T-helper 22 cell (primary cell): ENCODE measurements at places on chromosomes 13 and 19.

DNA sequence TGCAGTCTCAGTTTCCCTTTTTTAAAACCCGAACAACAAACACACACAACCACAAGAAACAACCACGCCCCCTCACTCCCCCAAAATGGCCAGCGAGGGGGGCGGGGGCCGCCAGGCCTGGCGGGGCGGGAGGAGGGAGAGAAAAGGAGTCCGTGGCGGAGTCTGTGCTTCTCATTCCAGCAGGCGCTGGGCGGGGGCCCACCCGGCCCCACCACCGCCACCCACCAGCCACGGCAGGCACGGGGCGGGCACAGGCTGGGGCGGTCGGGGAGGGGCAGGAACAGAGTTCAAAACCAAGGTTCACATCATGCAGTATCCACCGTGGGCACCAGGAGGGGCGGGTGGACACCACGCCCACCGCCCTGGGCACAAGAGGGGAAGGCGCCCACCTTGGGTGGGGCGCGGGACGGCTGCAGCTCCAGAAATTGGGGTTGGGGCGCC, 12.9 kb downstream of the DPF1 start:
- no peak for DNase-seq

DNA sequence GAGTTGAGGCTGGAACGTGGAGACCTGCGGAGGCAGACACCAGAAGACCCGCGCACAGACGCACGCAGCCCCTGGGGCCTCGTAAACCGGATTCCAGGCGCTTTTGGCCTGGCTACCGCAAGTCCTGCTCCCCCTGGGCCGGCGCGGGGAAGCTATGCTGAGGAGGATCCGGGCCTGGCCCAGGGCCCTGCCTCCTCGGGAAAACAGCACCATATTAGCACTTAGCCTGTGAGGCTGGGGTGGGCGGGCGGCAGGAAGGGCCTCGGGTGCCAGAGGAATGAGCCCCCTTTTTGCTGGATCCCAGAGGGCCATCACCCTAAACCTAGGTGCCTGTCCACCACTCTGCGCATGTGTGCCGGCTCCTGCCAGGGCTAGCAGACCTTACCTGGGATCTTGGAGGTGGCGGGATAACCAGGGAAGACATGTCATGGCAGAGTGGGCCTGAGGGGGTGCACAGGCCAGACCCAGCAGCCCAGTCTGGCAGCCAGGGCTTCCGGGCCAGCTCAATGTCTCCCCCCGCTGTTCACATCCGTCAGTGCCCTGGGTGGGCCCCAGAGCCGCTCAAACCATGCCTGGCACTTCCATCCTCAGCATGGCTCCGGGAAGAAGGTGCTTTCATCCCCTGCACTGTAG, 7.3 kb downstream of the ELOF1 start:
- no peak for DNase-seq

DNA sequence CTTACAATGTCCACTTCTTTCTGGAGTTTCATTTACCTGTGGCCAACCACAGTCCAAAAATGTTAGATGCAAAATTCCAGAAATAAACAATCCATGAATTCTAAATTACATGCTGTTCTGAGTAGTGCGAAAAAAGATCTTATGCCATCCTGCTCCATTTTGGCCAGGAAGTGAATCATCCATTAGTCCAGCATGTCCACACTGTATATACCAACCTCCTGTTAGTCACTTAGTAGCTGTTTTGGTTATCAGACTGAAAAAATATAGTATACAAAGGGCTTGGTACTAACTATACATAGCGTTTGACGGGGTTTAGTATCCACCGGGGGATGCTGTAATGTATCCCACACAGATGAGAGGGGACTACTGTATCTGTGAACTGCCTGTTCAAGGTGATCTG, 618.0 kb upstream of the ARGLU1 start:
- DNase-seq, result no peak

GRCh38 chr13:84192125-84192524, 309.9 kb upstream of the SLITRK1 start:
- no peak for DNase-seq

DNA sequence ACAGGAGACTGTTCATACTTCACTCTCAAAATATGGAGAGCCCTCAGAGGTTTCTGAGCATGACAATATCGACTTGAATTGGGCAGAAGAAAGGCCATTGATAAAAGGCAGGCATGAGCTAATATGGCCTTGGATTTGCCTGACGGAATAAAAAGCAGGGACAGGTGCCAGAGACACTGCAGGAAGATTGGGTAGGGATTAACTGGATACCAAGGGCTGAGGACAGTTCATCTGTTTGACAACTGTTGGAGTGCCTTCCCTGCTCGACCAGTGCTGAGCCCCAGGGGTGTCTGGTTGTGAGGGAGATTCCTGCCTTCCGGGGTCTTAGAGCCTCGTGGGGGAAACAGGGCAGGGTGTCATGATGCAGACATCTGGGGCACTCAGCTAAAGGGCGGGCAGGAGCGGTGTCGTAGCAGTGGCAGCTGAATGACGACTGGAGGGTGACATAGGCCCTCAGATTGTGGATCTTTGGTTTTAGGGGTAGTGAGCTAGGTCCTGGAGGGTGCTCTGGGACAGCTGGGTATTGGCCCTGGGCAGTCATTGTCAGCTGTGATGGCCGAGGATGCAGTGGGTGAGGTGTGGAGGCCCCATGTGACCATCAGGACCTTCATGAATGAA, 12.3 kb downstream of the GATAD2A start:
- no peak for DNase-seq

GRCh38 chr13:34250151-34250670, 432.3 kb downstream of the RFC3 start:
- DNase-seq, result no peak

GRCh38 chr13:35723053-35723461, 246.6 kb upstream of the MAB21L1 start:
- no peak for DNase-seq

- DNase-seq, result no peak
Observed at GRCh38 chr13:21986602-21987001, 315.7 kb downstream of the FGF9 start.

DNA sequence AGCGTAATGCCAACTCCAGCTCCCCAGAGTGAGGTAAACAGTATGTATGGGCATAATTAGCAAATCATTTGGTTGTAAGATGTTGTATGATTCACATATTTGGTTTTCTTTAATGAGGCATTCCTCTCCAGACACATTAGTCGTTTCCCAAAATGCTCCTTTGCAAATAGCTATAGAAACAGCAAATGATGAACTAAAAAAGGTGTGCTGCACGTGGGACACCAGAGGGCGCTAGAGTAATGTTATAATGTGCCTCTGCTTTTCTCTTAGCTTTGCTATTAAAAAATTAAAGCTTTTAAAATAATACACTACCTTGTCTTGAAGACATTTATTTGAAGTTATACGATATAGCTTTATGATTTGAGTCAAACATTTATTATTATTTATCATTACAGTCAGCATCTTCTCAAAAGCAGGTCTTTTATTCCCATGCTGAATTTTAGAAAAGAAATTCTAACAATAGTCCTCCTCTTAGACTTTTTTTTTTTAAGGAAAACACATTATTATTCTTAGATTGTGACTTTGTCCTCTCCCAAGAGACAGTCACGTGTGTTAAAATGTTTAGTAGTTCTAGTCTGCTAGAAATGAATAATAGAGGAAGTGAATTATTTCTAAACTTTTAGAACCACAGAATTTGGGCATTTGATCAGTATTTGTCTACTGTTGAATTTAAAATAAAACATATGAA, 121.6 kb upstream of the FRY start:
- peak; percentile 25 for DNase-seq

DNA sequence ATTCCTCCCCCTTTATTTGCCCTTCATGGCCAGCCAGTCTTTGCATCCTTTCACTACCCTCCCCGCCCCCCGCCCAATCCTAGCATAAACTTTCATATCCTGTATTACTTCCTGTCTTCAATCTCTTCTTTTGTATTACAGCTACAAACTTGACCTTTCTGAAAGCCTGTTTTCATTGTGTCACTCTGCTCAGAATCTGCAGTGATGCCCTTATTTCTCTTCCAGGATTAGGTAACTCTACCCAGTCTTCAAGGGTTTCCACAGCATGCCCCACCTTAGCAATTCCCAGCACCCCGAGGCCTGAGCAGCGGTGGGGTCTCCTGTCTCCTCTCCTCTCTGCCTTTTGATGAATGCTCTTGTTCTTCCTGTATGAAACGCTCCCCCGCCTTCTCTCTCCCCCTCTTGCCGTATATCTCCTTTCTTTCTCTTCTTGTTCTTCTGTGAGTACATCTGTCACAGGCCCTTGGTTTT, 145.6 kb downstream of the SHISA2 start:
- DNase-seq, result no peak

GRCh38 chr13:44837250-44837649, 152.0 kb downstream of the NUFIP1 start:
- DNase-seq, result no peak

DNA sequence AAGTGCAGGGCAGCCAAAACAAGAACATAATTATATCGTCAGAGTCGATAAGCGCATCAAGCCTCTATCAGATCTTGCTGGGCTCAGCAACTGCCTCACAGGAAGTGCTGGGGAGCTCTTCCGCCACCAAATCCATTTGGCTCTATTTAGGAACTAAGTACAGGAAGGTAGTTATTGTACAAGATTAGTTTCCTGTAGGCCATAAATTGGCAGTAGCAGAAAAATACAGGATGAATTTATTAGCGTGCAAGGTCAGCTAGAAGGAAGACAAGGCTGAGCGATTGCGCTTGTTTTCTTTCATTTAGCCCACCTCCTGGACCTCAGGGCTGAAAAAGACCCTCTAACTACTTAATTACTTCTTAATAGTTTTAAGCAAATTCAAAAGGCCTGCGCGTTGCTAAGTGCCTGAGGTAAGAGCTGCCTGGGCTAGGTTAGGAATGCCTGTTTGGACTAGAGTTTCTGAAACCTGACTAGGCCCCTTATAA, 118.5 kb downstream of the IRS2 start:
- no peak for DNase-seq

GRCh38 chr13:96052656-96053002, 572 bp downstream of the UGGT2 start:
- DNase-seq, result no peak

DNA sequence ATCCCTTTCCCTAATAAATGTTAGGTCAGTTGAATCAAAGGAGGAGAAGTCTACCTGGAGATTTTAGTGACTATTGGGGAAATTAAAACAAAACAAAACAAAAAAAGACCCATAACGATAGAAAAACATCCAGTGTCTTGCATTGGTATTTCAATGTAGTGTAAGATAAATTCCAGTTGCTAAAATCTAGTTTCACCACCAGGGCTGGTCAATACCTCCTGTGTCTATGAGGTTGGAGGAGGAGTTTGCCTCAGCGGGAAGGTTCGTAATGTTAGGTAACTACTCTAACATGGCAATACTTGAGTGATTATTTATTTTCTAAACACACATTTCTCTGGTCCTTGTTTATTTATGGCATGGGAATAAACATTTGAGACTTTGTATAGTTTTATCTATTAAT, 483.2 kb downstream of the FGF9 start:
- DNase-seq, result no peak

DNA sequence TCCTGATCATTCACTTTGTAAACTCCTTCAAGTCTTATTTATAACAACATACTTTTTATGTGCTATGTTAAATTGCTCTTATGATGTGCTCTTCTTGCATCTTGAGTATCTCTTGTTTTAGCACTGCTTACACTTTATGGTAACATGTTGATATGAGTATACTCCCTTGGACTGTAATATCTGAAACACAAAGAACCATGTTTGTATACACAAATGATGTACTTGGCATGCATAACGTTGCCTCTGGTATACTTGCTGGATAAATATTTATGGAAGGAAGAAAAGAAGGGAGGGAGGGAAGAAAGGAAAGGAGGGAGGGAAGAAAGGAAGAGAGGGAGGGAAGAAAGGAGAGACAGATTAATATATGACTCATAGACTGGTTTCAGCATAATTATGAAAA, 333.2 kb downstream of the PCDH9 start:
- no peak for DNase-seq
